K562 (cell line): ENCODE measurements at places on chromosomes 2 and 18. TPM values are rescaled to one million over a fixed set of nuclear protein-coding genes. Genes with fewer than 3 reads are reported as not detected.

Gene ICA1L
- 0.74 and 1.4 TPM in 2 replicates for total RNA-seq

GRCh38 chr2:239716536-239717318 is 308.4 kb downstream of the NDUFA10 start:
- DNase-seq: no peak

DNA sequence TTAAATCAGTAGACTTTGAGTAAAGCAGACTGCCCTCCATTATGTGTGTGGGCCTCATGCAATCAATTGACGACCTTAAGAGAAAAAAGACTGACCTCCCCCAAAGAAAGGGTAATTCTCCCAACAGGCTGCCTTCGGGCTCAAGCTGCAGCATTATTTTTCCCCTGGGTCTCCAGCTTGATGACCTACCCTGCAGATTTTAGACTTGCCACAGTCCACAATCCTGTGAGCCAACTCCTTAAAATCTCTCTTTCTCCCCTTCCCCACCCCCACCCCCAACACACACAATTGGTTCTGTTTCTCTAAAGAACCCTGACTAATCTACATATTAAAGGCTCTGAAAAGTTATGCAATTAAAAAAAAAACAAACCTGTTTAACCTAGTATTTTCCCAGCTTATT is 89.4 kb downstream of the RNF152 start:
- no peak for DNase-seq

- no peak for DNase-seq
Observed at GRCh38 chr2:201228912-201229290, 31.4 kb upstream of the CASP8 start.

DNA sequence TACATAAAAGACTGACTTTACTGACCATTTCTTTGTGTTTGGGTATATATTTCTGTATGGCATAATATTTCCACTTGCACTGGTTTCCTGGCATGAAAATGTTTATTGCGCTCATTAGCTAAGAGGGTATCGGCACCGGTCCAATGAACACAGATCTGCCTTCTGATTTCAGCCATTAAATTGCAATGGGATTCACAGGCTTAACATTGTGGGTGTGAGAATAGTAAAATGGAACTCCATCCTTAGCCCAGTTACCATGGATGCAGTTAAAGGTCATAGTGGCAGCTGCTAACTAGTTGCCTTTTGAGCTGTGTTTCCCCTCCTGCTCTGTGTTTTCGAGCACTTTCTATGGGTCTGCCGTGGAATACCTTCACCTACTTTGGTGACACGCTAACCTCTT is 352.6 kb upstream of the POU3F3 start:
- no peak for DNase-seq

DNA sequence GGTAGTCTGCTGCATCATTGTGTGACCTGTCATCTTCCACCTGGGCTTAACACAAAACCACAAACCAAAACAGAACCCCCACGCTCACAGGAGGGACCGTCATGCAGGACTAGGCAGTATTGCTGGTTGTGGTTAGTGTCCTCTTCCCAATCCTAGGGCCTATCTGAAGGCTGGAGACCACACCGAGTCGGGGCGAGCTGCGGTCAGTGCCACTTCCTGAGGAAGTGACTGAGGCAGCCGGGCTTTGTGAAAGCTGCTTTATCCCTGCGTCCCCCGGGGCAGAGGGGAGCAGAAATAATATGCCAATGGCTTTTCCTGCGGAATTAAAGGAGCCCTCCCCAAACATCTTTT is 22.9 kb downstream of the ZNF532 start:
- no peak for DNase-seq

DNA sequence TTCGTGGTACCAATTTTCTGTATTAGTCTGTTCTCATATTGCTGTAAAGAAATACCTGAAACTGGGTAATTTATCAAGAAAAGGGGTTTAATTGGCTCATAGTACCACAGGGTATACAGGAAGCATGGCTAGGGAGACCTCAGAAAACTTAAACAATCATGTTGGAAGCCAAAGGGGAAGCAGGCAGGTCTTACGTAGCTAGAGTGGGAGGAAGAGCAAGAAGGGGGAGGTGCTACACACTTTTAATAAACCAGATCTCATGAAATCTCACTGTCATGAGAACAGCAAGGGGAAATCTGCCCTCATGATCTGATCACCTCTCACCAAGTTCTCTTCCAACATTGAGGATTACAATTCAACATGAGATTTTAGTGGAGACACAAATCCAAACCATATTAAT is 226.8 kb upstream of the TPO start:
- DNase-seq: no peak

GRCh38 chr2:162934191-162934590 is 95.6 kb upstream of the KCNH7 start:
- DNase-seq: no peak

- no peak for DNase-seq
Observed at GRCh38 chr18:23484561-23485182, 18.6 kb upstream of the RMC1 start.

DNA sequence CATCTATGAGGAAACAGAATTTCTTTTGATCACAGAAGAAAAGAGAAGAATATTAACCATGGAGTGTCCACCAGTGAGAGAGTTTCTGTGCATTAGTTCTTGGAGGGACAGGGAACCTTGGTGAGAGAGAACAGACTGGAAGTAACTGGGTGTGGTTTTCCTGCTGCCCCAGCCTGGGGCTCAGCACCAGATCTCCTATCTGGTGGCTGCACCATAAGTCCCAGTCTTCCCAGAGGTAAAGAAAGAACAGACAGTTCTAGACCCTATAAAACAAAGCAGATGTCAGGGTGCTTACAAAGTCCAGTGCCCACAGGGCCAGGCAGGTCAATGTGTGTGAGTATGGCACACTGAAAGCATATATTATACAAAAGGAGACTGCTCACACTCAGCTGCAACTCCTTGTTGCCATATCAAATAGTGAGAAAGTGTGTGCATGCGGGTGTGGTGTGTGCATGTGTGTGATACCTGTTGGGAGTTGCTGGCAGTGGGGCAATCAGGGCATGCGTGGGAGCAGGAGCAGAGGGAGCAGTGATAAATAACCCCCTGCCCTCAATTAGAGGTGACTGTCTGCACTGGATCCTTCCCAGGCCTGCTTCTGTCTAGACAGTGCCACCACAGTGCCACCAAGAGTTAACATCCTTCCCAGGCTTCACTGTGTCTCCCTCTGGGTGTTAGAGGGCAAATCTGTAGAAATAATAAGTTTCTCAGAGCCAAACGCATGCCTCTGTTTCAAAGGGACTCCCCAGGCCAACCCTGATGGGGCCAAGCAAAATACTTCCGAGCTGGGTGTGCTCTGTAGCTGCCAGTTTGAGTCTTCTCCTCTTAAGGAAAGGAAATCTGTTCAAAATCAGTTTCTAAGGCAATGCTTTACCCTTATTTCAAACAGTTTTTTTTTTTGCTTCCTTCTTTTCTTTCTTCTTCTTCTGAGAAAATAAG is 45.7 kb downstream of the RDH14 start:
- DNase-seq: no peak

- DNase-seq: peak; percentile 63
Observed at GRCh38 chr2:54899576-54900200, 150.6 kb downstream of the RTN4 start.

DNA sequence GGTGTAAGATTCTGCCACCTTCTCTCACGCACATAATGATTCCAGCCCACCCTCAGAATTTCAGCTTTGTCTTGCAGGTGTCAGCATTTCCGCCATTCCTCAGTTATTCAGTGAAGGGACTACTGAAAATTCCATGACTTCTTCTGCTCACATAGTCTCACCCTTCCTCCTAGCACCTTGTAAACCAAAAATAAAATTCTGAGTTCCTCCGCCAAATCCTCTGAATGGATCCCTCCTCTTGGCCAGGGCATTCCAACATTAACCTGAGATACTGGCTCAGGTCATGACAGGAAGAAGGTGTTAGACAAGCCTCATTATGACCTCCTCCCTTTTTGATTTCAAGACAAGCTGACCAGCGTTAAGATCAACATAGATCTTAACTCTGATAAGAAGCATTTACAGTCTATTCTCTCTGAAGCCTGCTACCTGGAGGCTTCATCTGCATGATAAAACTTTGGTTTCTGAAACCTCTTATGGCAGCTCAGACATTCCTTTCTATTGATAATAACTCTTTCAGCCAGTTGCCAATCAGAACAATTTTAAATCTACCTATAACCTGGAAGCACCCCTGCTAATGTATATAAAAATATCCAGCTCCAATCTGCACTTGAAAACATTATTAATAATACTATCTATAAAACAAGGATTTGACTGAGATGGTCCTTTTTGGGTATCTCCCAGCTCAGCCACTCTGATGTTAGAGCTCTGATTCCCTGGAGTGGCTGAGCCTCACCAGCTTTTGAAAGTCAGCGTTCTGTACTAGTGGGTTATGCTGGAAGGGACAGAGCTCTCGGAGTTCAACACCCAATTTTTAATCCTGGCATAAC is 136.4 kb upstream of the APCDD1 start:
- no peak for DNase-seq
